M059J (cell line): ENCODE measurements at places on chromosomes 16 and 17. TPM values are rescaled to one million over a fixed set of nuclear protein-coding genes. Genes with fewer than 3 reads are reported as not detected.

ABCC6 gene
- total RNA-seq: 3.6 and 3.9 TPM in 2 replicates

NACA2 gene
- not detected in 2 replicates for total RNA-seq

DNA sequence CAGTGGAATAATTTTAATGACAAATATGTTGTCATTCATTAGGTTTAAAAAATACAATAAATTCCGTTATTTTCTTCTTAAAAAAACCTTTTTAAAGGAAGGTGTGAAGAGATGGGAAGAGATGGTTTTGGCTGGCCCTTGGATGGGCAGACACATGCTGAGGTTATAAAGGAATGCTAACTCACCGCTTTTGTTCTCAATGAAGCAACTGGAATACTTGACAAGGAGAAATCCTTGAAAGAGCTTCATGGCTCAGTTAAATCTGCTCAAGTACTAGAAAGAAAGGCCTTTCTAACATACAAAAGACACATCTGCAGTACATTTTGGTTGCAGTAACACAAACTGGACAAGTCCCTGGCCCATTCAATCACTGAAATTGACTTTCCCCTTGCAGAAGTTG lies 158.3 kb upstream of the KCNJ16 start:
- DNase-seq: no peak

DNA sequence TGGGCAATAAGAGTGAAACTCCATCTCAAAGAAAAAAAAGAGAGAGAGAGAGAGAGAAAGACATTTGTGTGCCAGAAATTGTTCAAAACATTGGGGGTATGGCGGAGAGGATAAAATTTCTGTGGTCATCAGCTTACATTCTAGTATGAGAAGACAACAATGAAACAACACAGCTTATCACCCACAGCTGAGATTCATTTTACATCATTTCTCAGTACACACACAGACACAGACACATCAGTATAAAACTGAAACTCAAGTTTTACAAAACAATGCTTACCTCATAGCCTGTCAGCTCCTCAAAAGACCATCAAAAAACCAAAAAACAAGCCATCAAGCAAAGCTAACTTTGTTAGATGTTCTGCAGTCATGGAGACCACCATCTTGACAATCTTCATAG lies 31.4 kb upstream of the CNEP1R1 start:
- no peak for DNase-seq

- DNase-seq: no peak
Observed at GRCh38 chr17:7809086-7809790, 24.8 kb upstream of the KDM6B start.

DNA sequence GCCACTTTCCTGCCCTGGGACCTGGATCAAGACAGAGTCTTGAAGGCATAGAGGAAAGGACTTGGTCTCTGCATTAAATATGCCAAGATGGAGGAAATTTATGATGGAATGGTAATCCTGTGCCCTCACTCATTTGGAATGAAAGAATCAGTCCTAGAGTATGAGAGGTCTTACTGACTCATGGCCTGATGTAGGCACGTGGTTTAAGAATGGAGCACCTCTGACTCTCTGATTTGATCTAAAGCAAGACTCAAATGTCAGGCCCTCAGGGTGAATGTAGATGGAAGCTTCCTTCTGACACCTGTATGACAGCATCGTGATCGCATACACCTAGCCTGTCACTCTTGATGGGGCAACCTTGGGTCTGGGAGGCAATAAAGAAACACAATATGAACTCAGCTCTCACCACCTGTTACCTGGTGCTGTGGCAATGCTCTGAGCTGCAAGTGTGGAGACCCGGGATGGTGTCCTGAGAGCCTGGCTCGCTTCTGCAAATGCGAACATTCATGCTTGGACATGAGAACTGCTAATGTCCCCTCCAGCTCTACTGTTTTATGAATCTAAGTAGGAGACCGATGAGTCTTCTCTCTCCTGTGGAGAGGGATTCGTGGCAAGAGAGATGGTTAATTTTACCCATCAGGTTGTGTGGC lies 229.9 kb downstream of the ABCC12 start:
- DNase-seq: peak; percentile 90

GRCh38 chr17:82241183-82241925 lies 12.5 kb downstream of the SLC16A3 start:
- DNase-seq: peak; percentile 95

DNA sequence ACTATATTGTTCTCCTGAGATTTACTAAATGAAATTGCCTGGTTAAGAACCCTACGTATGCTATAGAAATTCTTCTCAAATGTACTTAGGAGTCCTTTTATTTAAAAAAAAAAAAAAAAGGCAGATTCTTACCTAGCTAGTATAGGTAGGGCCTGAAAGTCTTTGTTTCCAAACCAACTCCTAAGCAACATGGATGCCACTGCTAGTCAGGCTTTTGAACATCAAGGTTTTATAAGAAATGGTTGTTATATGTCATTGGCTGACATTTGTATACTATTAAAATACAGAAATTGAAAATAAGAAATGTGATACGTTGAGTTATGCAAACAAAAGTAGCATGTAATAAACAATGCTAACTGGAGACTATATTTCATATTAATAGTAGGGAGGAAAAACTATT lies 1.2 kb downstream of the EVI2A start:
- DNase-seq: no peak

DNA sequence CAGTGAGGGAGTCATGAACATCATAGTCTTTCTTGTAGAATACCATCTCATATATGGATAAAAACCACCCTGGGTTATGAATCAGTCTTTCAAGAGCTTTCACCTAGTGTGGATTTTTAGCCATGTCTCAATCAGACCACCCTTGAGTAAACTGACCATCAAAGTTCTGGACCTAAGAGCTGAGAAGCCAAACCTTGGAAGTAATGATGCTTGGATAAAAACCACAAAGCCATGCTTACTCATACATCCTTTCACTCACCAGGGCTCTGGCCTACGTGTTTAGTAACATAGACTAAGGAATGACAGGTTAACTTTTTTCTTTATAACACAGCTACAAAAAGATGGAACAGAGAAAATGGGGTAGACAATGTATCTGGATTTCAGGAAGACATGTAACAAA lies 167.2 kb downstream of the STX8 start:
- peak; percentile 74 for DNase-seq
